ENCODE measurements at places on chromosomes 6 and 20. TPM values are rescaled to one million over a fixed set of nuclear protein-coding genes. Genes with fewer than 3 reads are reported as not detected.
A peak's percentile ranks its signal among the peaks of the same experiment; 100 is the strongest.

FAM83D gene
- 0.61 TPM for total RNA-seq

RPRD1B gene
- 7.9 TPM for total RNA-seq

EPPIN gene
- total RNA-seq: 0.97 TPM

DNA sequence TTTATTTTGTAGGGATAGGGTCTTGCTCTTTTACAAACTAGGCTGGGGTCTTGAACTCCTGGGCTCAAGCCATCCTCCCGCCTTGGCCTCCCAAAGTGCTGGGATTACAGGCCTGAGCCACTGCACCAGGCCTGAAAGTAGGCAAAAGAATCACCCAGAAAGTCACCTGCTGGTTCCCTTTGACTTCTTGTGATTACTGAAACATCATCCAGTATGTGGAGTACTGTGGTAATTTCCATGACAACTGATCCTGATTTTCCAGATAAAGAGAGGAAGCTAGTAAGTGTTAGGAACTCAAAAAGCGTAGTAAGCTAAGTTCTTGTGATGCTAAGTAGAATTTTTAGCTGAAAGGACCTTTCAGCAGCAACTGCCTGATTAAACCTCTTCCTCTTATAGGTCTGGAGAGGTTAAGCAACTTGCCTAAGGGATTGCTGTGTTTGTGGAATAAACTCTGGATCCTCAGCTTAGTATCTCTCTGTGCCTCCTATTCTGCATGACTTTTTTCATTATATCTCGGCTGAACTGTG, 16.8 kb downstream of the RALY start:
- DNase-seq: no peak

GRCh38 chr6:130993292-130993765, 69.7 kb downstream of the EPB41L2 start:
- DNase-seq: no peak

- no peak for DNase-seq
These were observed 84.4 kb downstream of the PKIB start for GRCh38 chr6:122694602-122695001.

YIPF3 gene
- 78.9 TPM for total RNA-seq

PPP1R3G gene
- 2.6 TPM for total RNA-seq

GRCh38 chr6:47481806-47482205, 4.2 kb downstream of the CD2AP start:
- DNase-seq: no peak

HSPA1L gene
- 4.6 TPM for total RNA-seq

FARS2 gene
- total RNA-seq: 14.4 TPM

- no peak for DNase-seq
These were observed 24.0 kb downstream of the C6orf132 start for GRCh38 chr6:42118162-42119001.

EIF6 gene
- total RNA-seq: 71.5 TPM

DNA sequence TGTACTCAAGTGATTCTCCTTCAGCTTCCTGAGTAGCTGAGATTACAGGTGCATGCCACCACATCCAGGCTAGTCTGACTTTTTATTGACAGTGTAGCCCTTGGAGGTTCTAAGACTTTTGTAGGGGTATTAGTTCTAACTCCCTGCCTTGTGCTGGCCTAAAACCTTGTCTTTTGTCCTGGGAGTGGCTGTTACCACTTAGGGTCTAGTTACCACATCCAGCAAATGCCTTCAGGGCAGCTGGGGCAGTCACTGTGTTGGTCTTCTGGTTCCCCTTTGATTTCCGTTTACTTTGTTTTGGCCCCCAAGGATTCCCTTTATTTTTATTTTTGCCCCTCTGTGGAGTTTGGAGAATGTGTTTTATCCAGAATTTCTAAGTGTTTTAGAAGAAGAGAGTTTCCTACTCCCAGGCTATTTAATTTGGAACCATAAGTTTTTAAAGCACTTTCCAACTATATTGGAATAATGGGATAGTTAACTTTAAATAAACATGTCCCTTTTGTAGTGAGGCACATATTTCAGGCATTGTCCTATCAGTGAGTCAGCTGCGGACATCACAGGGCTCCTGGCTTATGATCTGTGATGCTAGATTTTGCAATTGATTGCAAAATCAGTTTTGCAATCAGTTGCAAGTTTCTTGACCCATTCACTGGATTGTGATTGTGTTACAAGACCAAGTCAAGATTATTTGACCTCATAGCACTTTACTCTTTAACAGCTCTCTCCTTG, 25.0 kb downstream of the IL22RA2 start:
- DNase-seq: no peak

- DNase-seq: no peak
These were observed 82.8 kb downstream of the MLIP start for GRCh38 chr6:54194067-54194466.

DNA sequence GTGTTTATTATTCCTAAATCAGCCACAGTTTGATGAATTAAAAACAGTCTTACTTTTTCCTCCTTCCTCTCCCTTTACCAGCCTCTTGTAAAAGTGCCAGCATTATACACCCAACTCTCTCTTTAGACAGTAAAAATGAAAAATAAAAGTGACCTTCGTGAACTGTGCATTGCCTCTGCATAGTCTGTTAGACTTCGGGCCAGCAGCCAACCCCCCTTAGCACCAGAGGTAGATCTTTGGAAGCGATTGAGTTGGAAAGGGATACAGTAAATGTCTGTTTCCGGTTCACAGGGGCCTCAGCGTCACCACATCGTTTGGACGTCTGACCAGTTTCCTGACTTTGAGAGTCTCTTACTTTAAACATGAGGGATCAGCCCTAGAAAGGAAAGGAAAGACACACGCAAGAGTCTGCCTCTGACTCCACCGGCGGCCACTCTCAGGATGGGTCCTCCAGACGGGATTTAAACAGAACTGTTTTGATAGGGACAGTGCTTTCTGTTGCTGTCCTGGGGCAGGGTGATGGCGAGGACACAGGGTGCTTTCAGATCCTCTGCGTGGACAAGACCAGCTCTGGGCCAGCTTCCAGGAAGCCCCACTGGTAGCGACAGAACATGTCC, 206.6 kb upstream of the PREP start:
- peak; percentile 25 for DNase-seq

MAN1A1 gene
- total RNA-seq: 55.5 TPM

- no peak for DNase-seq
These were observed 15.9 kb upstream of the SNAI1 start for GRCh38 chr20:49966861-49967260.

CLIC5 gene
- total RNA-seq: under 0.01 TPM

DNA sequence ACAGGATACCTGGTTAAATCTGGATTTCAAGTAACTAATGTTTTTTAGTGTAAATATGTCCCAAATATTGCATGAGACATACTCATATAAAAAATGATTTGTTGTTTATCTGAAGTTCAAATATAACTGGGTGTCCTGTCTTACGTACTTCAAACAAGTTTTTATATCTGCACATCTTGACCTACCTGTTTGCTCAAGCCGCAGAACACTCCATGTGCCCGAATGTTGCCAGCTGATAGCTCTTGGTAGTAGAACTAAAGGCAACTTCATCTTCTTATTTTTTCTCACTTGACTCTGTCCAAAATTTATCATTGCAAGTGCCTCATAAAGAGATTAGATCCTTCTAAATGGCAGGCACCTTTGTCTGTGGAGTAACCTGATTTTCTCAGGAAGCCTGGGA, 39.1 kb upstream of the KLHL31 start:
- DNase-seq: no peak

DNA sequence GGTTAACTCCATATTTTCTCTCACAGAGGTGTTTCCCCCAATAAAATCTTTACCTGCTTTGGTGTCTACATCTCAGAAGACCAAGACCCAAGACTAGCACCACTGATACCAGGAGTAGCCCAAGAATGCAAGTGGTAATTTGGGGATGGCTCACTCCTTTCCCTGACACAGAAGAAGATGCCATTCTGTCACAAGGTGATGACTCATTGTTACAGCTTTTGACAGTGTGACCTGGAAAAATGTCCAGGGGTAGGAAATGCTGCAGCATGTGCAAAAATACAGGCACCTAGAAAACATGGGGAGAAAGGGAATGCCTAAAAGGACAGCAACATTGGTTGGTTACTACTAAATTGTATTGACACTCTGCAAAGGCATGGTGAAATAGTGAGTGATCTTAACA, 254.0 kb upstream of the GJE1 start:
- DNase-seq: no peak

DNA sequence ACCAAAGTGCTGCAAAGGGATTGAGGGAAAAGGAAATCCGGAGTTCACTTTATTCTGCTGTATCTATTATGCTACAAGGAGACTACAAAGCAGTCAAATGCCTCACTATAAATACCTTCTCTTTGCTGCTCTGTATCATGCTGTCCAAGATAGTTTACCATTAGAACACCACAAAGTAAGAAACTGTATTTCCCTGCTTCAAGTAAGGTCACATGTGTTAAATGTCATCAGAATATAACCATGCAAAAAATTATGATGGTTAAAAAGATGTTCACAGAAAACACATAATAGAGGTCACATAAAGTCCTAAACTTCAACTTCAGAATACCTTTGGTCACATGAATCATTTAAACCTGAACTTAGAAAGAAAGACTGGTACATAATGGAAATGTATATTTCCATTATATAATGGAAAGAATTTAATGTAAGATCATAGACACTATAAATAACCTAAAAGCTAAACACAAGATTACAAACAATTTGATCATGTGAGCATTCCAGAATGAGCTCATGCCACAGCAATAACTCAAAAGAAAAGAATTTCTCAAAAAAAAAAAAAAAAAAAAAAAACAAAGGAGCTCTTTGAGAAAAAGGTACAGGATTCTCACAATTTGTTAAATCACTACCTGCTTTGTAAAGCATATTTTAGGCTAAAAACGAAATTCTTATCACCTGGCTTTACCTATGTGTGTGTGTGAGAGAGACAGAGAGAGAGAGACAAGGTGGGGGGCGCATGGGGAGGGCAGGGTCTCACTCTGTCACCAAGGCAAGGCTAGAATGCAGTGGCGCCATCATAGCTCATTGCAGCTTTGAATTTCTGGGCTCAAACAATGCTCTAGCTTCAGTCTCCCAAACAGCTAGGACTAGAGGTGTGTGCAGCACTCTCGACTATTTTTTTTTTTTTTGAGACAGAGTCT, 58.7 kb downstream of the KIF13A start:
- DNase-seq: no peak

DNA sequence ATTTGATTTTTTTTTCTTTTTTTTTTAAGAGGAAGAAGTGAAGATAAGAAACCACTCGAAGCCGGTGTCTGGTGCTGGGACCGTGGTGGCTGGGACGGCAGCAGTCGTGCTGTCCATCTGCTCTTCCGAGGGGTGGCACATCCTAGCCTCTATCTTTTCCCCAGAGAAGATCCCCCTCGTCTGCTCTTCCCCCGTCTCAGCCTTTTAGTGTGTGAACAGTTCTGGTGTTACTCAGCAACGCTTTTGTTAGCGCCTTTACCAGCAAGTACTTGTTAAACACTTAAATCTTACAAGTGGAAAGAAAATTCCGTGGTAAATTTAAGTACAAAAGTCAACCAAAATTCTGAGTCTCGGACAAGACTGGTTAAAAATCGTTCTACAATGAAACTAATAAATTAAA, 90.1 kb downstream of the RSPH3 start:
- DNase-seq: no peak

ADTRP gene
- total RNA-seq: not detected

GRCh38 chr20:53594068-53595017, 704 bp upstream of the ZNF217 start:
- peak; percentile 96 for DNase-seq

- no peak for DNase-seq
These were observed 12.3 kb upstream of the ASF1A start for GRCh38 chr6:118881440-118882313.

TUBB1 gene
- not detected for total RNA-seq

GRCh38 chr6:114376611-114377175, 33.9 kb upstream of the HS3ST5 start:
- DNase-seq: no peak

DNA sequence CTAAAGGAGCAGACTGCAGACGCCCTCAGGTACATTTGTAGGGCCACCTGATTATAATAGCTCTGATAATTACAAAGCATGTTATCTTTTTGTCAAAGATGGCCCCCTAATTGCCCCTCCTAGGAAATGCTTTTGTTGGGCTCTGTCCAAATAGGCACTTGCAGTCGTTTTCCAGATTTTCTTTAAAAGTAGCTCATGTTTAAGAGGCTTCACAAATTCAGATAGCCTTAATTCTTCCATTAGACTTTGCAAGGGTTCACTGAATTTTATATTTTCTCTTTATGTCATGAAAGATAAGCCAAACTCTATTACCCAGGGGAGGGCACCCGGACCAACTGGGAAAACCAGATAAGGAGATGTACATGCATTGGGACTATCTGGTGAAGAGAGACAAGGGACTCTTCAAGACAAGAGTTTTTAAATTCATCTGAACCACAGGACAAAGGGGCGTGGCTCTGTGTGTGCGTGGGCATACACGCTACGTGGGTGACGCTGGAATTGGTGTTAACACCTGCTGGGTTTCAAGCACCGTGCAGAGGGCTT, 95.6 kb downstream of the TOX2 start:
- no peak for DNase-seq

SRMS gene
- not detected for total RNA-seq

PLCB1 gene
- total RNA-seq: 110 TPM
